ENCODE measurements at places on chromosomes 5 and 9.

DNA sequence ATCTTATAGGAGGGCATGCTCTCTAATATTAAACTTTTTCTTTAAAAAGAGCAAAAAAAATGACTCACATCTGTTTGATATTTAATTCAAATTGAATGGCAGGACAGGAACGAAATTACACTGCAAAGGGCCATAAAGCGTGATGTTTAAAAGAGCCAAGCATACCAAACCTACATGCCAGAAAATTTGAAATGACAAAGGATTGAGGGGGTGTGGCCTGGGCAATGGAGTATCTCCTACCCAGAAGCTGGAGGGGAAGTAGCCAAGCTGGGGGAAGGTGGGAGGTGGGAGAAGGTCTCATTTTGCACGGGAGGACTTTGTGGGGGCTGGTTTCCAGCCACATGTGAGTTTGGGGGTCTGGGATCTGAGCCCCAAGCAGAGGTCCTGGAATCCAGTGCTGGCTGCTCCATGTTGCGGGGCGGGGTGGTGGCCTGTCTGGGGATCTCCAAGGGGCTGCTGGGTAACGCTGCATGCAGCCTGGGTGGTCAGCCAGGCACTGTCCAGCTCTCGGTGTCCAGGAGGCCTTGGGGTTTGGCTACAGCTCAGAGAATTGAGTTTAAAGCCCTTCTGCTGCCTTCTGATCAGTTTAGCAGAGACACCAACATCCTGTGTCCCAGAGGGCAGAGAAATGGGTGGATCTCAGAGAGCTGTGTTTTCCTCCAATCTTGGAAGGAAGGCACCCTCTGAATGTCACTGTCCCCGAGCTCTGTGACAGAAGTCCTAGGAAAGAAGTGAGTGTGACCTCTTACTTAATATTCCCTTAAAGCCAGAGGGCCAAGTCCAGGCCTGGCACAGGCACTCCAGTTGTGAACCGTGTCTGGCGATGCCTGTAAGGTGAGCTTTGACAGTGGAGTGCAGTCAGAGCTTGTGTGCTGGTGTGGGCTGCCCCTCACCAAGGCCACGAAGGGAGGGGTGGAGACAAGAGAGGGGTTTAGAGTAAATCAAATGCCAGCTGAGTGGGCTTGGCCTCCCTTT, 7.6 kb downstream of the DCANP1 start:
- no peak for DNase-seq

DNA sequence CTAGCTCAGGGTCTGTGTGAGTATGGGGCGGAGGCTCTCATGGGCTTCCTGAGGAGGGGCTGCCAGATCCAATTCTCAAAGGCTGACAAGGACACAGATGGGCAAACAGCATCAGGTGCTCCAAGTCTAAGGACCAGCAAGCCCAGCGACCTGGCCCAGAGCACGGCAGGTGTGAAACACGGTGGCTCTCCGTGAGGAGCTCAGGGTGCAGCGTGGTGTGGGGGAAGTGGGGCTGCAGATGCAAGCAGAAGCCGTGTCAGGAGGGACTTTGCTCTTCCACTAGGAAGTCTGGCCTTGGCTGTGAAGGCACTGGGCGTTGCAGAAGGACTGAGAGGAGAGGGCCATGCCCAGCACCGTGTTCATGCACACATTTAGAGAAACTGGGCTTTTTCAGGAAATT, 420.0 kb downstream of the GADD45G start:
- no peak for DNase-seq

- DNase-seq = no peak
Measured at GRCh38 chr9:132742821-132743311, 72.6 kb downstream of the GTF3C4 start.

DNA sequence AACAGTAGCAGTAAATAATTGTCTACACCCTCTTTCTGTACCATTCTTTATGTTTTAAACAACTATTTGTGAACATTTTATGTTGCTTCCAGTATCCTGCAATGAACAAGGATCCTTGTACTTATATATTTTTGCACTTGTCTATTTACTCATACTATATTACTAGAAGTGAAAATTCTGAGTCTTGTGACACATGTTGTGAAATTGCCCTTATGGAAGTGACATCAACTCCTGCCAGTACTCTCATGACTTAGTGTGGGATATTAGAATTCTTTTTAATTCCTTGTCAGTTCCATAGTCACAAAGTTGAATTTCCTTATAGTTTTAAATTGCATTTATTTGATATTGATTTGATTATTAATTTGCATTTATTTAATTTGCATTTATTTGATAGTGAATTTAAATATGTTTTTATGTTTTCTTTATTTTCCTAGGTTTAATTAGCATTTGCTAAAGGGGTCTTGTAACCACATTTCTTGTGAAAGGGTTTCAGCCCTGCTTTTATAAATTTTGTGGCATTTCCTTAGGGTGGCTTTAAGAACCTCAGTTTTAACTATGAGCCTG, 27.7 kb downstream of the PARP8 start:
- DNase-seq = peak; percentile 52

DNA sequence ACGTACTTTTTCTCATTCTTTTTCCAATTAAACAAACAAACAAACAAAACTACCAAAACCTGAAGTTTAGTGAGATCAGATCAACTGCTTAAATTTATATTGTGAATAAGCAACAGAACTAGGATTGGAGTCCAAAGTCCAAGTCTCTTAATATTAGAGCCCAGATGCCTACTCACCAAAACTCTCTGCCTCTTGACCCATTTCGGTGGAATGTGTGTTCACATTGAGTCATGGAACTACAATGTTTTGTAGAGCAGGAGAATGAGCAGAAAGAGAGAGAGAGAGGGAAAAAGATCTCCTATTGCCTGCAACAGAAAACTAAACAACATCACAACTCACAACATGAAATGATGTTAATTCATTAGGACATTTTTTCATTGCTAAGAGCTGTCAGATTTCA, 751.1 kb downstream of the TLR4 start:
- DNase-seq = no peak

GRCh38 chr9:20713172-20713571, 29.1 kb downstream of the FOCAD start:
- DNase-seq = no peak

DNA sequence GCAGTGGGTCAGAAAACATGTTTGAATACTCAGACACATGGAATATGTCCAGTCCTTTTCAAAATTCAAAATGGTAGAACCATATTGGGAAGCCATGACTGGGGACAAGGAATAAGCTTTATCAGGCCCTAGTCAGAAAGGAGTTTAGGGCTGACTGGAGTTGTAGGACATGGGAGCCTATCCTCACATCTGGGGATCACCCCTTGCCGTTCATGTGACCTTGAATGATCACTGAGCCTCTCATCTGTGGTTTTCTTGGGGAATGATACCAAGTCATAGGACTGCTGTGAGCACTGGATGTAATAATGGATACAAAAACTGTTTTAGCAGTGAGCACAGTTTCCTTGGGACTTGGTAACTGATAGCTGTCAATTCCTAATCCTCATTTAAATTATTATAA, 84.7 kb downstream of the IQGAP2 start:
- DNase-seq = no peak

- no peak for DNase-seq
Measured at GRCh38 chr5:119582987-119583386, 46.4 kb upstream of the FAM170A start.

- DNase-seq = no peak
Measured at GRCh38 chr5:111720333-111720890, 36.6 kb downstream of the NREP start.

DNA sequence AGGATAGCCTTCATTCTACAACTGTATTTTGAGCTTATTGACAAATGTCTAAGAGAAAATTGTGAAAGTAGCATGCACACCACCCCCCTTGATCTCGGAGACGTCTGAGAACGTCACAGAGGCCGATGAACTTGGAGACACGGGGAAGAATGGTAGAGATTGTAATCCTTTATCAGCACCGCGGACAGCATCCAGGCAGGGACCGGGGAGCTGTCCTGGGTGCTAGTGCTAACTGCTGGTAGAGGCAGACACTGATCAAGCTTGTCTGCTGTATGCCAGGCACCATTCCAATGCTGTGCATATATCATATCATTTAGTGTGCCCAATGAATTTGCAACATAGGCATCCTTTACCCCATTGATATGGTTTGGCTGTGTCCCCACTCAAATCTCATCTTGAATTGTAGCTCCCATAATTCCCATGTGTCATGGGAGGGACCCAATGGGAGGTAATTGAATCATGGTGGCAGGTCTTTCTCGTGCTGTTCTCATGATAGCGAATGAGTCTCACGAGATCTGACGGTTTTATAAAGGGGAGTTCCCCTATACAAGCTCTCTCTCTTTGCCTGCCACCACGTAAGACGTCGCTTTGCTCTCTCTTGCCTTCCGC, 98.8 kb downstream of the LHX2 start:
- peak; percentile 71 for DNase-seq

- DNase-seq = no peak
Measured at GRCh38 chr5:20224046-20224445, 236.0 kb upstream of the CDH18 start.

GRCh38 chr5:172511952-172512351, 57.6 kb upstream of the SH3PXD2B start:
- DNase-seq = no peak

DNA sequence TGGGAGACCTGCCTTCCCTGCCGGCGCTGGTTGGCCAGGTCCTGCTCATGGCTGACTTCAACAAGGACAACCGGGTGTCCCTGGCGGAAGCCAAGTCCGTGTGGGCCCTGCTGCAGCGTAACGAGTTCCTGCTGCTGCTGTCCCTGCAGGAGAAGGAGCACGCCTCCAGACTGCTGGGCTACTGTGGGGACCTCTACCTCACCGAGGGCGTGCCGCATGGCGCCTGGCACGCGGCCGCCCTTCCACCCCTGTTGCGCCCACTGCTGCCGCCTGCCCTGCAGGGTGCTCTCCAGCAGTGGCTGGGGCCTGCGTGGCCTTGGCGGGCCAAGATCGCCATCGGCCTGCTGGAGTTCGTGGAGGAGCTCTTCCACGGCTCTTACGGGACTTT, 10.6 kb downstream of the DIPK1B start:
- DNase-seq = no peak

GRCh38 chr9:36550135-36550534, 22.6 kb upstream of the MELK start:
- DNase-seq = no peak

DNA sequence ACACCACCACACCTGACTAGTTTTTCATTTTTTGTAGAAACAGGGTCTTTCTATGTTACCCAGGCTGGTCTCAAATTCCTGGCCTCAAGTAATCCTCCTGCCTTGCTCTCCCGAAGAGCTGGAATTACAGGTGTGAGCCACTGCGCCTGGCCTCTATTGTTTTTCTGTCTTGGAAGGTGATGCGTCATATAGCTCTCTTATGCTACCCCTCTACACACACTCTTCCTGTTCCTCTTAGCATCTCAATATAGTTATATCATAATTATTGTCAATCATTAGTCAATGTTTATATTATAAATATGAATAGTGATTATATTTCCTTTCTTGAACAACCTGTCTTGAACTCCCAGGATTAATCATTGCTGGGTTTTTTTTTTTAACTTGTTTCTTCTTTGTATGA, 7.3 kb downstream of the PKD2L2 start:
- DNase-seq = no peak

DNA sequence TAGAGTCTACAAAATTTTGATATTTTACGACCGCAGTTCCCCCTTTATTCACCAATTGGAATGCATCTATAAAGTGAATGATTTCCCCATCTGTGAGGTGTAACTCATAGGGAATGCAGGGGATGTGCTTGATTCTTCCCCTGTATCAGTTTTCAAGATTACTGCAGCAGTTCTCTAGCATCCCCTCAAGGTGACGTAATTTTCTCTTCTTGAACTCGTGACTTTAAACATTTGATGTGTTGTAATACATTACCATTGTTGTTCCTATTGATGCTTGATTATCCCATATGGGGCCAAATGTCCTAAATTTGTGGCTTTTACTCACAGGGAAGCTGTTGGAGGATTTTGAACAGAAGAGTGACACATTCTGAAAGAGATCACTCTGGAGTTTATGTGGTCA, 240.2 kb downstream of the CD180 start:
- no peak for DNase-seq

DNA sequence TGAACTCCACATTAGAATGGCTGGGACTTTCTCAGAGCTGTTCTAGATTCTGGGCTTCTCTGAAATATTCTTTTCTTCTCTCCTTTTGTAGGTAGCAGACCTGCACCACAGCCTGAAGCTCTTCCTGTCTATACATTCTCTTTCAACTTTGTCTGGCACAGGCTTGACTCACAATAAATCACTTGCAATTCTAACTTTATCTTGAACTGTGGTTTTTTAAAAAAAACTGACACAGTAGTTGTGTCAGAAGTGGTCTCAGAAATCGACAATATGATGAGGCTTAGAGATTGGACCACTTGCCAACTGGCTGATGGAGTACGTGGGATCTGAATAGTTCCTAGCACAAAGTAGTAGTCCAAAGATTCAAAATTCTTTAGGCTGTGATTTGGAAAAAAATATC, 24.1 kb upstream of the CDH9 start:
- DNase-seq = no peak

DNA sequence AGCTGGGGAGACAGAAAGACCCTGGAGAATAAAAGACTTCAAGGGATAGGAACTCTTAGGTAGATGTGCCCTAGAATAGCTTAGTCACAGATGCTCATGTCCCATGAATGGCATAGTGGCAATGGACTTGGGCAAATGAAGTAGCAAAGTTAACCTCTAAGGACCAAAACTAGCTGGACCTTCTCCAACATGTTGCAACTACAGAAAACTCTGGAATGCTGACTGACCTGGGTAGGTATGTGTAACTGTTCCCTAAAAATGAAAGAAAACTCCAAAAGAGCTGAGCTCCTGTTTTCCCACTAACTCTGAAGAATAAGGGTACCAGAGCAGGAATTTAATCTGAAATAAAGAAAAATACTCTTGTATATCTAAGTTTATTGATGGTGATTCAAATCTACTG, 12.5 kb upstream of the LPAR1 start:
- peak; percentile 43 for DNase-seq

GRCh38 chr5:134184155-134185135, 7.7 kb upstream of the SKP1 start:
- peak; percentile 75 for DNase-seq

- DNase-seq = no peak
Measured at GRCh38 chr9:113486327-113486726, 22.8 kb downstream of the RGS3 start.

GRCh38 chr5:74651710-74652109, 11.2 kb upstream of the ENC1 start:
- DNase-seq = no peak

GRCh38 chr9:131105952-131106351, 9.6 kb downstream of the AIF1L start:
- no peak for DNase-seq

DNA sequence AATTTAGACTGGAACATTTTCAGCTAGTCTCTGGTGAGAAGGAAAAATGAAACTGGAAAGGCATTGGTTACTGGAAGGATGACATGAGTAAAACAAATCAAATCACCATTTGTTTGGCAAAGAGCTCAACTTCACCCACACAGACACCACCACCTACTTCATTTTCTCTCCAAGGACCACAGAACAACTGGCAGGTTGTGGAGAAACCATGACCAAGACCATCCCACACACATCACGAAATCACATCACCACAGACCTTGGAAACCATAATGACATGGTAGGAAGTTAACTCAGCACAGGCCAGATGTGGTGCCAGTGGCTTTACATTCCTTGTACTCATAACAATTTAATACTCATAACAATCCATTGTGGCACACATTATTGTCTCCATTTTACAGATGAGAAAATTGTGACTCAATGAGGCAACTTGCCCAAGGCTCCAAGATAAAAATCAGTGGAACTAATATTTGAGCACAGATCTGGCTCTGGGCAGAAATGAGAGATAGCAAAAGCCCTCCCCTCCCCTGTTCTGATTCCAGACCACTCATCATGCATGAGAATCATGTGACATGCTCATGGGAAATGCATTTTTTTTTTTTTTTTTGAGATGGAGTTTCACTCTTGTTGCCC, 7.5 kb downstream of the OR1K1 start:
- peak; percentile 12 for DNase-seq

All from cardiac fibroblast (primary cell).